Ureter (tissue), 1 donor: ENCODE measurements at places on chromosomes 11 and 22. TPM values are rescaled to one million over a fixed set of nuclear protein-coding genes. Genes with fewer than 3 reads are reported as not detected.

DNA sequence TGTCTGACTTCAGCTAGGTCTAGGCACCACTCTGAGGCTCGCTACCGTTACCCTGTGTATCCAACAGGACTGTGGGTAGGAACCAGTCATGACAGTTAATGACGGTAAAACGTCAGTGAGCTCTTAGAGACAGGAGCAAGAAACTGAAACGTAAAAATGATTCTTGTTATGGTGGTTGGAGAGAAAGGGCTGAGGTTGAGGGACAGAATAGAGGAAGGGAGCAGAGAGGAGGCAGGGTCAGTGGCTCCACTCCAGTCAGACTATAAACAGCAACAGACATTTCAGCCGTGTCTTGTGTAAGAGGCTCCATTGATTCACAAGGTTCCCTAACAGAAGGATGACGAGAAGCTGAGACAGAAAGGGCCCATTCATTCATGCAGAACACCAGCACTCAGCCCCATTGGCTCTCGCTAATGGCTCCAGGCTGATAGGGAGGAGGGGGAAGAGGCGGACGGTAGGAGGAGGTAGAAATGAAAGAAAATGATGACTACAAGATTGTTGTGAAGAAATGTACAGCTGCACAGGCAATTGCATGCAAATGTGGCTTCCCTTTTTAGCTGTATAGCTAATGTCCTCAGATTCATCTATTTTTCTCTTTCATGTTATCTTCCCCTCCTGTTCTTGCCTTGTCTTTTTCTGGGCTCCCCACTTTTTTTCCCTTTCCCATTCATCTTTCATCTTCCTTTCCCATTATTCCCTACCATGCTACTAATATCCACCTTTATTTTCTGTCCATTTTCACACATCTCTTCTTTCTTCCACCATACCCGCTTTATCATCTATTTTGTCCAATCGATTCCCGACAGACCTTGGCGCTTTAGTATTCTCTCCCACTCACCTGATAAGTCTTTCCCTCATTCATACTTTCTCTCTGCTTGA lies 34.3 kb downstream of the ETS1 start:
- no peak for DNase-seq

- DNase-seq = no peak
Observed at GRCh38 chr11:33703234-33703633, 2.6 kb upstream of the C11orf91 start.

GRCh38 chr11:110479108-110480101 lies 49.7 kb downstream of the FDX1 start:
- DNase-seq = no peak

DNA sequence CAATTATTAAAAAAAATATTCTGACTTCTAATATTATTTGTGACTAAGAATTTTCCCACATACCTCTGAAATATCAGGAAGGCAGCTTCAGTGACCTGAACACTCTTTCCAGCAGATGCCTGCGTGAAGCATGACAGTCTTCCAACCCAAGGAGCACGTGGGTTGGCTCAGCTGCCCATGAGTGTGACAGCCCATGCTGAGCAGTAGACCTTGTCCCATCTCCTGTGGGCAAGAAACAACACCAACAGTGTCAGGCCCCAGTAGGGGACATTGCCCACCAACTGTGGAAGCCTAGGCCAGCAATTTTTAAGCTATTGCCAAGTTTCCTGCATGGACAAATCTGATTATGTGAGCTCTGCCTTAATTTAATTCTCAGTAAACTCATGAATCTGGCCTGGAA lies 66.4 kb upstream of the OLFML1 start:
- DNase-seq = no peak

GRCh38 chr11:34331329-34331728 lies 26.5 kb downstream of the ABTB2 start:
- DNase-seq = no peak

- no peak for DNase-seq
Observed at GRCh38 chr22:49100773-49101172, 726.9 kb downstream of the BRD1 start.

- no peak for DNase-seq
Observed at GRCh38 chr11:117930668-117931330, 1.6 kb upstream of the TMPRSS13 start.

GRCh38 chr22:25038239-25038638 lies 85.7 kb downstream of the KIAA1671 start:
- no peak for DNase-seq

DNA sequence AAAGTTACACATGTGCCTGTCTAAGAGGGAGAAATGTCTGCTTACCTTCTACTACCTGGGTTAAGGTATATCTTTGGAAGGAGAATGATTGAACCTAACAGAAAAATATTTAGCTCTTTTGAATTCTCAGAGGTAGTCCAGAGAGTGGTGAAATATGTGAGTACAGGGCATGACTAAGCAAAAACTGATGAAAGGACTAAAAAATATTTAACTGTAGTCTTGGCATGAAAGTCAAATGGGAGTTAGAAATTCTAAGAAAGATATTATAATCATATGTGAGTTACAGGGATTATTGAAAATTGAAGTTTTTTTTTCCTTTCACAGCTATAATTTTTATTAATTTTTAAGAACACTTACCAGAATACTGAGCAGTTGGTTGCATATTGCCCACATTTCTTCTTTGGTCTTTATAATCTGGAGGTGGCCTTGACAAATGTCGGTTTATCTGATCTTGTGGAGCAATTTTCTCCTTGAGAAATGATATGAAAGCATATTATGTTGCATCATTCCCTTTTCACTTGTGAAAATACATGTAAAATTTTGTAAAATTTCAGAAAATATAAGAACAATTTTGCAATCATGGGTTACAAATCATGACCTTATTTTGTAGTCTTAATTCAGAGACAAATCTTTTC lies 61.4 kb upstream of the MTMR2 start:
- DNase-seq = no peak

DNA sequence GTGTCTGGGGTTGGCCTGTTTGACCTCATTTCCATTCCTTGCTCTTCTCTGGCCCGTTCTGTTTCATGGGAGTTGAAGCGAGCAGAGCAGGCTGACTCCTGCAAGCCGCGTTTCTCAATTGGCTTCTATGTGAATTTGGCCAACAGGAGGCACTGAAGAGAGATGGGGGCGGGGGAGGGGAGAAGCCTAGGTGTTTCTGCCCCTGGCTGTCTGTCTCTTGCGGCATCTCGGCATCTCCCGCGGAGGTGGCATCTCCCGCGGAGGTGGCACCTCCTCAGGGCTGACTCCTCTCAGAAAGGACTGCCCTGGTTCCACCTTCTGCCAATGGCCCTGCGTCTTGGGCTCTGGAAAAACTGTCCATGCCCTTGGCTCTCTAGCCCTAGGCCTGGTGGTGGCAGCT lies 125.6 kb upstream of the CSNK2A3 start:
- DNase-seq = no peak

DNA sequence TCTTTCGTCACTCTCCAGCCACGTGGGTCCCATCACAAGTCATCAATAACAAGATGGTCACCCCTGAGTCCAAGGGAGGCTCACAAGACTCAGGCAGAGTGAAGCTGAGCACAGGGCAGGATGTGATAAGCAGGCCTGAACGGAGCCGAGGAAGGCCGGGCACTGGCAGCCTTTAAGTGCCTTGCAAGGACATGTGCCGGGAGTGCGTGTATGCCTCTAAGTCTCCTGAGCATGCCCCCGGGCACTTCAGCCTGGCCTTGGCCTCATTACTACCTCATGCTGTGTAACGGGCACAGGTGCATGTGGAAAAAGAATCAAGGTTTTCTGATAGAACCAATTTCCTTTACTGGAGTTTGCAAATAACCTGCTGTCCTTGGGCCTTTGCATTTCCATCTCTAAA lies 55.8 kb downstream of the UBASH3B start:
- no peak for DNase-seq

DNA sequence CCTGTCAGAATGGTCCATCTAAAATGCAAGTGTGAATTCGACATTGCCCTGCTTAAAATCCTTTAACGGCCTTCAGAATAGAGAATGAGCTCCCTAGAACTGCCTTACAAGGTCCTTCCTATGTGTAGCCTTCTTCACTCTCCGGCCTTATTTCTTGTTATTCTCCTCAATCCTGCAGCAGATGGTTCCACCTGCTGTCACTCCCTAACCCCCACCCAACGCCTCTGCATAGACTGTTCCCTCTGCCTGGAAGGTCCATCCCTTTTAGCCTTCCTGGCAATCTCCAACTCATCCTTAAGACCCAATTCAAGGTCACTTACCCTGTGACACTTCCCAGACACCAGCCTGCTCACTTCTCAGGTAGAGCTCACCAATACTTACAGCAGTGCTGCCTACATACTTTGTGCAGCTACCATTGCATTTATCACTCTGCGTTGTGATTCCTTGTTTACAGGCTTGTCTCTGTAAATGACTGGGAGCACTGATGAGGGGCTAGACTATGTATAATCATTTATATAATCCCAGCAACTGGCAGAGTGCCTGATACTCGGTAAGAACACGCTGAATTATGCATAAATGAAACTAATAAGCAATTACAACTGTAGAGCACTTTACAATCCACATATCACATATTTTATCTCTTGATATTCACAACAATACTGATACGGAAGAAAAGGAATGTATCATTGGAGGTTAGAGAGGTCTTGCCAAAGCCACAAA lies 58.9 kb downstream of the CLPB start:
- DNase-seq = no peak

GRCh38 chr11:8317159-8317558 lies 53.5 kb upstream of the LMO1 start:
- no peak for DNase-seq

- no peak for DNase-seq
Observed at GRCh38 chr11:94125407-94126115, 3.1 kb upstream of the PANX1 start.

DNA sequence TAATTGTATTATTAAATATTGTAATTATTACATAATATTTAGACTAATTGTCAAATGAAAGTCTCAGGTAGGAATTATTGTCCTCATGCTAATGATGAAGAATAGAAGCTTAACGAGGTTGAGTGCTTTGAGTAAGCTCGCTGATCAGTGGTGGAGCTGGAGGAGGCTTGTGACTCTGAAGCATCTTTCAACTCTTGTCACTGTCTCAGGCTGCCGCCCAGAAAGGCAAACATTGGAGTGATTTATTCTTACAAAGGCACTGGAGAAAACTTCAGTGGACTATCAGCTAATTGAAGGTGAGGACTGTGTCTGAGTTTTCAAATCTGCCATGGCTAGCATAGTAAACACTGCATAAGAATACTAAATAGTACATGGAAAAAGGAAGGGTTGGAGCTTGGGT lies 595.1 kb downstream of the NTM start:
- no peak for DNase-seq

DNA sequence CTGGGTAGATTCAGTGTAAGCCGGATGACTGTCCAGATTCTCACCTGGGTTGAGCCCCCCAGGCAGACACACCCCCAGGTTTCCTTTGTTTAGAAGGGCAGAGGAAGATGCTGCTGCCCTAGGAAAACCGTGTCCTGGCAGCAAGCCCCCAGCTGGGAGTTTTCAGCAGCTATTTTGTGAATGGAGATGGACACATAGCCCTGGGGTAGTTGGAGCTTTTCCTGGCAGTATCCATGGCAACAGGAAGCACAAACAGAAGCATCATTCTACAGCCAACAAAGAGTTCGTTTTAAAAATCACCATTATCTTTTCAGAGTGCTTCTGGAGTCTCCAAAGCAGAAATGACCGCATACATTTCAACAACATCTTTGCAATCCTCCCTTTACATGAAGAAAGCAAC lies 245.5 kb downstream of the BRD1 start:
- DNase-seq = no peak

GRCh38 chr11:57288771-57289579 lies 35.8 kb downstream of the TNKS1BP1 start:
- no peak for DNase-seq

- no peak for DNase-seq
Observed at GRCh38 chr22:32653823-32654222, 147.7 kb upstream of the TIMP3 start.

DNA sequence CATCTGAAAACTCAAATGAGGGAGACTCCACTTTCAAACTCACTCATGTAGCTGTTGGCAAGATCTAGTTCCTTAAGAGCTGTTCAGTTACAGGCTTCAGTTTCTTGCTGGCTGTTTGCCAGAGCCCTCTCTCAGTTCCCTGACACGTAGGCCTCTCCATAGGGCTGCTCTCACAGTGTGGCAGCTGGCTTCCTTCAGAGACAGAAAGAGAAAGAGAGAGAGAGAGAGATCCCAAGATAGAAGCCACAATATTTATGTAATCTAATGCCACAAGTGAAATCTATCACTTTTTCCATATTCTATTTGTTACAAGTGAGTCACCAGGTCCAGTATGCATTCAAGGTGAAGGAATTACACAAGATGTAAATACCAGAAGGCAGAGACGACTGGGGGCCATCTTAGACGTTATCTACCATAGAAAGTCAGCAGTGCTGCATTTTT lies 168.8 kb downstream of the RCN1 start:
- no peak for DNase-seq

- no peak for DNase-seq
Observed at GRCh38 chr22:48568736-48569330, 1258.8 kb downstream of the BRD1 start.

DNA sequence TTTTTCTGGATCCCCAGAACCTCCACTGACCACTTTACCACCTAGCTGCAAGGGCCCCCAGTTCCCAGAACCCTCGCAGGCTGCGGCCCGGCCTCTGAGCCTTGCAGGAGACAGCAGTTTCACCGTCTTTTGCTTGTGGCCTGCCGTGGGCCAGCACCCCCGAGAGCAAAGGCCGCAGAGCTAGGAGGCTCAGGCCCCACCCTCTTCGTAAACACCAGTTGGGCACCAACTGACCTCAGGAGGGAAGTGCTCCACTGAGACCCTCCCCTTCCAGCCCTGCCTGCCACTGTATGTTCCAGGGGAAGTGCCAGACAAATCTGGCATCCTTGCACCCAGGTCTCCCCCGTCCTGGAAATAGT lies 23.4 kb upstream of the CREB3L1 start:
- no peak for DNase-seq

- no peak for DNase-seq
Observed at GRCh38 chr22:50516068-50516467, 8.0 kb downstream of the NCAPH2 start.

DNA sequence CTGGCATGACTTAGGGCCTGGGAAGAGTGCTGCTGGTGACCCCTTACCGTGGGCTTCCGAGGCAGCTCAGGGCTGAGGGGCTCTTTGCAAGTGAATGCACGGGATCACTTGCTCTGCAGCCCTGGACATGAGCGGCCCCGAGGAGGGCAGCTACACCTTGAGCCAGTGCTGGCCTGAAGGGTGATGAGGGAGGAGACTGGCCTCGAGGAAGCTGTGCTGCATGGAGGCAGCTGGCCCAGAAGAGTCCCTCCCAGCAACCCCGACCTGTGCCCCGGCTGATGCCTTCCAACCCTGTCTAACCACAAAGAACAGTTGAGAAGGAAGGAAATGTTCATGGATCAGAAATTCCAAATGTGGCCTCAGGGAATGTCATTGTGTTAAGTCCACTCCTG lies 45.2 kb downstream of the TBX1 start:
- DNase-seq = no peak

KIRREL3 gene
- total RNA-seq = not detected

NFAM1 gene
- total RNA-seq = 1.3 TPM

KRTAP5-9 gene
- 10.3 TPM for total RNA-seq

ESAM gene
- 34.4 TPM for total RNA-seq

PRODH gene
- 12.4 TPM for total RNA-seq

TTLL1 gene
- total RNA-seq = 12.9 TPM

FERMT3 gene
- 15.5 TPM for total RNA-seq
